HS-27A (cell line): ENCODE measurements at places on chromosomes 6 and 20.

DNA sequence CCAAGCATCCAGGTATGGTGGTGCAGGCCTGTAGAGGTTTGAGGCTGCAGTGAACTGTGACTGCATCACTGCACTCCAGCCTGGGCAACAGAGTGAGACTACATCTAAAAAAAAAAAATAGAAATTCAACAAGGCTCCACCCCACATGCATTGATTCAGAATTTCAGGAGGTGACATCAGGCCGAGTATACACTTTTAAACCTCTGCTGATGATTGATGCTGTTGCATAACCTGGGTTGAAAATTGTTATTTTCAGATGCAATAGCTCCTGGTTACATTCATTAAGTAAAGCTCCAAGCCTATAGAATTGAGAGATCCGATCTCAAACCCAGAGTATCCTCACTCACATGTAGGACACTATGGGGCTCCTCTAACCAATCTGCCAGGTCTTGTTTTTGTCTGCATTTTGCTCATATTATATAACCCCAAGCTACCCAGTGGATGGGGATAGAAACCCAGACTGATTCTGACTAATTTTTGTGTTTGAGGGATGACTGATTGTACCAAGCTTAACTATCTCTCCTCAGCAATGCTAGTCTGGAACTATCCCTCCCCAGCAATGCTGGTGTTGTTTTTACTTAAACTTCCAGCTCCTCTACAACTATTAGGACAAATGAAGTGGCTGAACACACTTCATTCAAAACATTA lies 123.5 kb upstream of the PREP start:
- DNase-seq, result no peak

- no peak for DNase-seq
Measured at GRCh38 chr20:57964011-57964862, 254.4 kb upstream of the PMEPA1 start.

DNA sequence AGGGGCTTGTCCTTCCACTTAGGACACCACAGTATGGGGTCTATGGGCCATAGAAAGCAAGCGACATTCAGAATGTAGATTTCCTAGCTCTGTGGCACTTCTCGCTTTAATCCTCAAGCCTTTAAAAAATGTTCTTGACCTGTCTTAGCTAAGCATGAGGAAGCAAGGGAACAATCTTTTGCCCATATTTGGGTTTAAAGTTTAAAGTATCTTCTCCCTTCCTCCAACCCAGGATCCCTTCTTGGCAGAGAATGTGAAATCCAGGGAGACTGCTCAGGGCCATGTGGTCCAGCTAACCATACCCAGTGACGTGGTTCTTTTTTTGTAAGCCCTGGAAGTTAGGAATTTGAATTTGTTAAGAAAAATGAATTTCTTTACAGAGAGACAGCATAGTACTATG lies 289.9 kb downstream of the BTBD9 start:
- DNase-seq, result no peak

DNA sequence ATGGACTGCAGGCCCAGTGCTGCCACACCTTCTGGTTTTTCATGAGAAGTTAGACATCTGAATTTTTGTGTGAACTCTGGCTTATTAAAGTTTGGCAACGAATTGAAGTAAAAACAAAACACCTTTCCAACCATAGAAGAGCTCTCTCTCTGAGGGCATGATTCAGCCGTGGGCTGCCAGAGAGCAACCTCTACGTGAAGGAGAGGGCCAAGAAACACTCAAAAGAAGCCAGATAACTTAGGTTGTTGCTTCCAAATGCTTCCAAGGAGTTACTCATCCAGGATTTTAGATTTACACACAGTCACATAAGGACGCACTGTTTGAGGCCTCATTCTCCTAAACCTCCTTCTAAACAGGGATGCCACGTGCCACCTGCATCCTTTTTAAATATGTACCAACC lies 65.5 kb downstream of the NRN1 start:
- DNase-seq, result no peak

GRCh38 chr6:19153270-19153980 lies 683.7 kb upstream of the ID4 start:
- DNase-seq, result no peak

- DNase-seq, result no peak
Measured at GRCh38 chr6:148351309-148351708, 8.7 kb downstream of the SASH1 start.

GRCh38 chr20:986733-987355 lies 15.3 kb downstream of the RSPO4 start:
- DNase-seq, result no peak

GRCh38 chr6:129440691-129441090 lies 269.3 kb downstream of the ARHGAP18 start:
- no peak for DNase-seq

DNA sequence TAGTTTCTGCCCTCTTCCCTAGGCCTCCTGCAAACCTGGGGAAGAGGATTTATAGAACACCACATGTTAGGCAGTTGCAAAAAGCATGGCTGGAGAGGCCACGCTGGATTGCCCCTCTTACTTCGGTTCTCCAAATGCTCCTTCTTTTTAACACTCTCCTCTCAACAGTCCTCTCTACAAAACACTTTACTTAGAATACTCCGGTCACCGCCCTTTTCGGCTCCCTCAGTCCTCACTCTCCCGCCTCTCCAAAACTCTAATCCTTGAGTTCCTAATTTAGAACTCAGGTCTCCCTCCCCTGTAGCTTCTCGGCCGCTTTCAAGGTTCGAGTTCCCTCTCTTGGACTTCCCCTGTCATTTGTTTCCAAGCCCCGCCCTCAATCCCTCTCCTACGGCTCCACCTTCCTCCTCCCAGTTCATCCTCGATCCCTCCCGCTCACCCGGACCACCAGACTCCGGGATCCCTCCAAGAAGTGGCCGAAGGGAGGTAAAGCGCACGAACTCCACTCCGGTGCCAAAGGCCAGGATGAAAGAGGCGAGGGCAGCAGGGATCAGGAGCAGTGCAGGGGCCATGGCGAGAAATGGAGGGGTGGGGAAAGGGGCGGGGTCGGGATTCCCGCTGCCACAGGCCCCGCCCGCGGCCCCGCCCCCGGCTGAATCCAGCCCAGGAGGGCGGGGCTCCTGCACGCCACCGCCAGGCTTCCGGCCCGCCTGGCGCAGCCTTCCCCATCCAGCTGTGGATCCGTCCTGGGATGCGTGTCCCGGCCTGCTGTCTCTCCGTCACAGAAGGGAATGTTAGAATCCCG lies at the start of gene NRM:
NRM (minus strand) TSS at position 582 of the 805 bp plus-strand sequence; CDS start at position 572, 10 bp downstream.
- peak; percentile 90 for DNase-seq

GRCh38 chr6:35317483-35318195 lies 20.0 kb downstream of the DEF6 start:
- DNase-seq, result no peak

DNA sequence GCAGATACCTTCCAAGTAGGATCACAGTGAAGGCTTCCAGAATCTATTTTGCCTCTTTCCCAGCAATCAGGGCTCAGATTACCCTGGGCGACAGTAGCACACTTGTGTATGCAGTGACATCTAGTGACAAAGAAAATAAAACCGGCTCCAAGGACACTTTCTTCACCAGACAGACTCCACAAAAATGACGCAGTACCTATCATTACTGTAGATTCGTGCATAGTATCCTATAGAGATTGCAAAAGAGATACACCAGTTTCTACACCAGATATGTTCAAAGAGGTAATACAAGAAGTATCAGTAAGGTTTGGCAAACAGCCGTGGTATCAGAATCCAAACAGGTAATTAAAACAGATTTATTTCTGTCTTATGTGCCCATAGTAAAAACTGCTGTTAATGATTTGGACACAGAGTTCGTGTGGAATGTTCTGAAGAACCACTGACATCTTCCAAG lies 600.4 kb upstream of the JAG1 start:
- peak; percentile 41 for DNase-seq

DNA sequence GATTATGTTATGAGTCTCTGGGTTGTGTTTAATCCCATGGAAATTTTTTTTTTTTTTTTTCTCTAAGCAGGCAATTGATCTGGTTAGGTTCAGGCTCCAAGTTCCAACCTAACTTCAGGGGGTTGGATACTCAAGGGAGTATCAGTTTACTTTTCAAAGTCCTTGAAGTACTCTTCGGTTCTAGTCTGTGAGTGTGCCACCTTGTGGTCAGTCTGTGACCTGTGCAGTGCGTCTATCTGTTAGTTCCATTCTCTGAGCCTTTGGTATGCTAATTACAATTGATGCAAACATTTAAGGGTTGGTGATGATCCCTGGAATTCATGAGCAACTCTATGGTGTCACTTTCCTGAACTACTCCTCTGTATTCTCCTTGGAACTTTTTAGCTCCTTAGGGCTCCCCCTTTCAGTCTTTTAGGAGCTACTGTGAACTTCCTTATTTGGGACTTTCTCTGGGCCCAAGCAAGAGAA lies 342.0 kb downstream of the SOX4 start:
- DNase-seq, result no peak
